ENCODE measurements at places on chromosomes 7 and 10. TPM values are rescaled to one million over a fixed set of nuclear protein-coding genes. Genes with fewer than 3 reads are reported as not detected.

GJD4 gene
- not detected for total RNA-seq

LARP4B gene
- 32.5 TPM for total RNA-seq

CLDN12 gene
- total RNA-seq = 1.9 TPM

ACTL6B gene
- not detected for total RNA-seq

CAV2 gene
- total RNA-seq = not detected

EGR2 gene
- total RNA-seq = 5.6 TPM

GNG11 gene
- total RNA-seq = not detected

RUFY2 gene
- 11.7 TPM for total RNA-seq

SLC26A5 gene
- not detected for total RNA-seq

PODXL gene
- 0.35 TPM for total RNA-seq

EPDR1 gene
- total RNA-seq = 0.42 TPM

PAX4 gene
- total RNA-seq = not detected

AMPH gene
- not detected for total RNA-seq

CCL24 gene
- total RNA-seq = not detected

- DNase-seq = no peak
Observed at GRCh38 chr10:19592276-19592675, 224.0 kb upstream of the PLXDC2 start.

DNA sequence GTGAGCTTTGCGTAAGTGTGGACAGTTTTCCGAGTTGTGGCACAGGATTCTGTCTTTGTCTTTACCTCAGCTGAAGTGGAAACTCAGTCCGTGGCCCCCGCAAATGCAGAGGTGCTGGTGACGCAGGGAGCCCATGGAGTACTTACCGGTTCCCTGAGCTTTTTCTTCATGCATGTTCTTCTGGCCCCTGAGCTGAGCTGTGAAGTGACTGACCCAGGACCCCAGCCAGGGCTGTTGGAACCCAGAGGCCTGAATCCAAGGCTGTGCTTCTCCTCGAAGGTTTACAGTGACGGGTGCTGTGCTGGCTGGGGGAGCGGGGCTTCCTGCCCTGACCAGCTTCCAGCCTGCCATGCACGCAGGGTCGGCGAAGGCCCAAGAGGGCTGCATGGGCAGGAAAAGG, 223.5 kb downstream of the GLRX3 start:
- no peak for DNase-seq

DNA sequence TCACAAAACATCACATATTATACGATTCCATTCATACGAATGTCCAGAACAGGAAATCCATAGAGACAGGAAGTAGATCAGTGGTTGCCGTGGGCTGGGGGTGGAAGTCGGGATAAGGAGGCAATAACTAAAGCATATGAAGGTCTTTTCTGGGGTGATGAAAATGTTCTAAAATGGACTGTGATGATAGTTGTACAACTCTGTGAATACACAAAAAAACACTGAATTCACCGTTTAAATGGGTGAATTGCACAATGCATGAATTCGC, 3.2 kb upstream of the INSIG1 start:
- DNase-seq = no peak

- no peak for DNase-seq
Observed at GRCh38 chr10:127526161-127526560, 22.9 kb upstream of the NPS start.

DNA sequence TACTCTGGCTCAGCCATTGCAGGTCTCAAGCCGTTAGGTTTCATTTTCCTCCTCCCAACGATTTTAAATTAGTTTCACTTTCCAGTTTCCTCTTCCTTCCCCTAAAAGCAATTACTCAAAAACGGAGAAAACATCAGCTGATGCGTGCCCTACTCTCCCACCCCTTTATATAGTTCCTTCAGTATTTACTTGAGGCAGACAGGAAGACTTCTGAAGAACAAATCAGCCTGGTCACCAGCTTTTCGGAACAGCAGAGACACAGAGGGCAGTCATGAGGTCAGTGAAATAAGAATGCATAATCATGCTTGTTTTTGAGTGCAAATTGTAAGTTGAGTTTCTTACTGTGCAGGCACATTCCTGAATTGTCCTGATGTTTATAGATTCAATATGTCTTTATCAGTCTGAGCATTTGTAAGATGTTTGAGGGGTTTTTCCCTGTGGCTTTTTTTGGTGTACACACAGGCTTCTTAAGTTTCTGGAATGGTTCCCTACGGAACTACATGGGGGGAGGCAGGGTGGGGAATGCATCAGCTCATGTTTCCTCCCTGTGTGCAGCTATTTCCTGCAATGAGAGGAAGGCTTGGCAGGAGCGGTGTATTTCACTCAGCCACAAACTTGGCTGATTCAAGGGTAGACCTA, at the start of gene IFIT3:
IFIT3 (plus strand) TSS at position 195 of the 639 bp plus-strand sequence; CDS start at position 272, 77 bp downstream.
- no peak for DNase-seq

DNA sequence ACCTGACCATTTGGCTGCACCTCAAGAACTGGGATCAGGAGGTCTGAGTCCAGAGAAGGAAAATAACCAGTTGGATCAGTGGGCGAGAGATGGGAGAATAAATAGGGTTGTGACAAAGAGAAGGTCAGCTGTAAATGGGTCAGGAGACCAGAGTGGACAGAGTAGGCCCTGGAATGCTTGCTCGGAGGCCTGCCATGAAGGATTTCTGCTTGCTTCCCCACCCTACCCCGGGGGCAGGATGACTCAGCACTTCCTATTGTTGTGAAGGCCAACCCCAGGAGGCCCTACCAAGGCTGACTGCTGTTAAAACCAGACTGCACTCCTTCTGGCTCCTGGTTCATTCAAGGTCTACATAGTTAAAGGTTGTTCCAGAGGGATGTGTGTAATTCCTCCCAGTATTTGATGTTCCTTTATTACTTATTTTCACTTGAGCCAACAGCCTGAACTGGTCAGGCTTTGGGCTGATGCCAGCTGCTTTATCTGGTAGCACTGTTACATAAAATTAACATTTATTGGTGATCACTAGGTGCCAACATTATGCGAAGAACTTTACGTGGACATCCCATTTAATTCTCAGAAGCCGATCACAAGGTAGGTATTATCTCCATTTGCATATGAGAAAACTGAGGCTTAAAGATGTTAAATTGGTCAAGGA, 27.3 kb upstream of the IFRD1 start:
- peak; percentile 51 for DNase-seq

GRCh38 chr10:116477986-116478664, 50.5 kb downstream of the PNLIPRP3 start:
- DNase-seq = no peak

GRCh38 chr7:108001764-108002725, 916 bp downstream of the LAMB1 start:
- no peak for DNase-seq

DNA sequence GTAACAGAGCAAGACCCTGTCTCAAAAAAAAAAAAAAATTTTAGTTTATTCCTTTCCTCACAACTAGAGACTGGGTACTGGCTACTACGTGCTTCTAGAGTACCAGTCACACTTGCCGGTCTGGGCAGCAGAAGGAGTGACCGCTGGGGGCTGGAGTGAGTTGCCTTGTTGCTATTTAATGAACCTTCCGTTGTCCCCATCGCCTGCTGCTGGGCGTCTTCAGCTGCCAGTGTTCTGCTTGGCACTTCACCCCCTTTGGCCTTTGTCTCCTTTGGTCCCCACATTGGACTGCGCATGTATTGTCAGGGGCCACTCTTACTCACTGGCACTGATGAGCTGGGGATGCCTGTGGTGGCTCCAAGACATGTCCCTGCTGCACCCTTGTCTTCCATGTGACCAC, 110.6 kb downstream of the CLEC2L start:
- no peak for DNase-seq

DNA sequence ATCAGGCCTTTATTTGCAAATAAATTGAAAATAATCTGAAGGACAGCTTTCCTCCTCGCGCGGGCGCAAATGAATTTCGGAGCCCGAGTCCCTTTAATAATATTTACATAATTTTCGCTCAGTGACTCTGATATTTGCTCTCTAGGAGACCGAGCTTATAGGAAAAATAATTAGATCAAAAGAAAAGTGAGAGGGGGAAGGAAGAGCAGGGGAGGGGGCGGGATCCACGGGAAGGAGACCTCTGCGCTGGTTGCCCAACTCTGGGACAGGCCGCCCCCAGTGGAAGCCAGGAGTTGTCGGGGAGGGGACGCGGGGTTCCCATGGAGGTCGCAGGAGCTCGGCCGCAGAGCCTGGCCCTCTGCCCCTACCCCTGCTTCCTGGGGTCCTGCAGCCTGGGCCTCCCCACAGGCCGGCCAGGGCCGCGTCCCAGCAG, 5.8 kb downstream of the UNCX start:
- DNase-seq = no peak

GRCh38 chr7:45072131-45073030, 16.4 kb downstream of the NACAD start:
- DNase-seq = no peak

GRCh38 chr7:44486693-44487092, 3.8 kb downstream of the NUDCD3 start:
- DNase-seq = no peak

GRCh38 chr10:132281915-132282666, 25.7 kb downstream of the STK32C start:
- no peak for DNase-seq

DNA sequence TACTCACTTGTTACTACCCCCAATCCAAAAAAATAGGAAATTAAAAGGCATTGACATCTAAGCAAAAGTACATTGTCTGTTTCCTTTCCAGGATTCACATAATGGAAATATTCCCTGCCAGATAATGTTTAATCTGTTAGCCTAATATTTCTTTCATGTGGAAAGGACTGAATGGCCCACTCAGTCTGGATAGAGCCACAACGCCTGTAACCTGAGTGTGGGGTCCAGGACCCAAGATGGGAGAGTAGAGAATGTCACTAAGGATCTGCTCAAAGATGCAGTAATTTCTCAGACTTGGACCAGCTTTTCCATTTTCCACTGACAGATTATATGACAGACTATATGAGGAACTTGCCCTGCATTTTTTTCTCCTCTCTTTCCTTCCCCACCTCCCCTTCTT, 1088.9 kb downstream of the KCNMA1 start:
- no peak for DNase-seq

- no peak for DNase-seq
Observed at GRCh38 chr10:49600046-49600445, 10.1 kb upstream of the SLC18A3 start.

DNA sequence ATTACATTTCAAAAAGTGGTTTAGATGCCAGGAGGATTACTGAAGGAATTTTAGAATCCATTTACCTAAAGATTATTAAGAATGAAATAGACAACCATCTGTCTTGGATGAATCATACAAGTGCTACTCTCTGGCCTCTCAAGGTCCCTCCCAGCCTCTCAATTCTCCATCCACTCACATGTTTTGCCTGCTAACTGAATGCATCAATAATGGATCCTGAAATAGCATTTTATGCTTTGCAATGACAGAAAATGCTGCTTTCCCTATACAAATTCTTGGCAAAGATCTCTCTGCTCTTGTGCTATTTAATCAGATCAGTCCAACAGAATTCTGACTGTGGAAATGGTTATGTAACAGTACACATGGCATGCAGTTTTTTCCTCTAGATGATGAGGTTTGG, 68.1 kb downstream of the HBP1 start:
- DNase-seq = no peak

DNA sequence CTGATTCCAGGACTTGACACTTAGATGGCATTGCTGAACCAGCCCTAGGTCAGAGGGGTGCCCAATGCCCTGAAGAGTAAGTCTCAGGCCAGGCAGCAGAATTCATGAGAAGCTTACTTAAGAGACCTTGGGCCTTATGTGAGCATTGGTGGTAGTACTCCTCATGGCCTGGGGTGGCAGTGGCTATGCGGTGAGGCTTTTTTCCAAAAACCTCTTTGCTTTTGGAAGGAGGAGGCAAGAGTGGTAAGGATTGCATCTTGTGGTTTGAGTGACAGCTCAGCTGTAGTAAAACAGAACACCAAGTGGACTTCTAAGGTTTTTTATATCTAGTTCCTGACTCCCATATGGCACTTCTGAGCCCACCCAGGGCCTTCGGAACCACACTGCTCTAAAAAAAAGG, 459.0 kb upstream of the STEAP1 start:
- DNase-seq = no peak

- DNase-seq = no peak
Observed at GRCh38 chr7:25117226-25118047, 7.6 kb downstream of the CYCS start.

DNA sequence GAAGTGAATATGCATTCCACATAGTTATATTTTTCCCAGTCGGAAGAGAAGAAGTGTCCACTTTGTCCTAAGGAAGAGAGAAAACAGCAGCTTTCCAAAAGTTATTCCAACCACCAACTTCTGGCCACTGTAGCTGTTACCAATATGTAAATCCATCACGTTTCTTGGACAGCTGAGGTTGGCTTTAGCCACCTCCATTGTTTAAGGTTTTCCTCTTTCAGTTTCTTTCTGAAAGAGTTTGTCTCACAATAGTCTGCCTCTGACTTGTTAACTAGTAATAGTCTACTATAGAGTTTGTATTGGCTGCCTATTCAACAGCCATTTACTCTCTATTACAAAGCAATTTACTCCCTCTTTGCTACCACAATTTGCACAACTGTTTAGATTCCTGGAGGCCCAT, 457.6 kb upstream of the LRRN3 start:
- no peak for DNase-seq

- DNase-seq = no peak
Observed at GRCh38 chr7:132380059-132380458, 196.2 kb downstream of the PLXNA4 start.

DNA sequence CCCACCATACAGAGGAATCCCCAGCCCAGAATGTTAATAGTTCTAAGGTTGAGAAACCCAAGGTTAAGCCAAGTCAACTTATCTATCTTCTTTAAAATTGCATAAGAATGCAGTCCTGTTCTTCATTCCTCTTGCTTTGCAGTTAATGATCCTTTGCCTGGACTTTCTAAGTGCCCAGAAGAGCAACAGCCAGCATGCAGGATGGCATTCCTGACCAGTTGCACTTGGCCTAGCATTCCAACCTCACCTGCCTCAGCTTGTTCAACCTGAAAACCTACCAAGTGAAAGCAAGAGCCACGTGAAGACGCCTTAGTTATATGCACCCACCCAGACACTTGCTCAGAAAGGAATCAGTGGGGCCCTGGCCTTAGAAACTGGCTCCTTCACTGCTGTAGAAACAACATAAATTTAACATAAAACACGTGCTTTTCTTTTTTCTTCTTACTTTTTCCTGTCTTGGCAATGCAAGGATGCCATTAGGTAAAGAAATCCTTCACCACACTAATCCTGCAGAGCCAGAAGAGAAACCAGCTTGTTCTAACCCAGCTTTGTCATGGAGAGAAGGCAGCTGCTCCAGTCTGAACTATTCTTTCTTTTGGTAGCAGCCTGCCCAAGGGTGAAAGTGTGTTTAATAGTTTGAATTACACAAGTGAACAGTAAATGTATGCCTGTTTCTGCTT, 25.0 kb downstream of the EGFR start:
- no peak for DNase-seq

DNA sequence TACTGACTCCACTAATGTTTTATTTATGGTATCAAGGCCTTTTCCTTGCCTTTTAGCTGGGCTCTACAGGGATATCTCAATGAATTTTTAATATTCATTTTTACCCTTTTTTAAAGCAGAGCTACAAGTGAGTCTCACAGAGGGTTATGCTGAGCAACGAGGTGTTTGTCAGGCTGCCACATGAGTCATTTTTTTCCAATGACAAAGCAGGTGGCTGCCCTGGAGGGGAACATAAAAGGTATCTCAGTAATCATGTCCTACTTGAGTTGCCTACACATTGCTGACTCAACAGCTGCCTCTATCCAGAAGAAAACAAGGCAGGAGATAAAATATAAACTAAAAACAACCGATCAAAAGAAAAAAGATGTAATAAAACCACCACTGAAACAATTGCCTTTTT, 1004.9 kb upstream of the POT1 start:
- DNase-seq = no peak

- no peak for DNase-seq
Observed at GRCh38 chr7:155255621-155256020, 42.1 kb upstream of the INSIG1 start.

- no peak for DNase-seq
Observed at GRCh38 chr7:106369816-106370215, 85.0 kb upstream of the NAMPT start.

- DNase-seq = no peak
Observed at GRCh38 chr10:110346914-110347313, 42.2 kb upstream of the SMNDC1 start.

Data from CD8-positive, alpha-beta T cell (primary cell).